HL-60 (cell line): ENCODE measurements at places on chromosomes 16 and 17.

DNA sequence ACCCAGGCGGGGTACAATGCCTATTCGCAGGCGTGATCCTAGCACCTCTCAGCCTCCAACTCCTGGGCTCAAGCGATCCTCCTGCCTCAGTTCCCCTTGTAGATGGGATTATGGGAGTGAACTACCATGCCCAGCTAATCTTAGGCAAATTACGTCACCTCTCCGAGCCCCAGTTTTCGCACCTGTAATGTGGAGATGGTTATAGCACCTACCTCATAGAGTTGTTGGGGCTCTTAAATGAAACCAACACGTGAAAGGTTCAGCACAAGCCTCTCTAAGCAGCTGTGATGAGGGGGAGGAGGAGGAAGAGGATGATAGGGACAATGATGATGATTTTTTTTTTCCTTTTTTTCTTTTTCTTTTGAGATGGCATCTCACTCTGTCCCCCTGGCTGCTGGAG, 59.9 kb downstream of the ABR start:
- no peak for DNase-seq

GRCh38 chr17:55053855-55054254, 85.3 kb downstream of the STXBP4 start:
- DNase-seq = no peak

- DNase-seq = no peak
Observed at GRCh38 chr16:78990309-78990701, 610.2 kb downstream of the MAF start.

- DNase-seq = peak; percentile 93
Observed at GRCh38 chr17:46179375-46179999, 13.7 kb downstream of the KANSL1 start.

GRCh38 chr16:27286451-27286850, 17.9 kb upstream of the NSMCE1 start:
- peak; percentile 63 for DNase-seq
